NCI-H2171 treated with DMSO at 0.1 percent for 48 hours (cell line): ENCODE measurements at places on chromosomes 7 and 10.

GRCh38 chr7:106354822-106355221 lies 70.0 kb upstream of the NAMPT start:
- no peak for DNase-seq

GRCh38 chr10:74991435-74991834 lies 120.0 kb upstream of the SAMD8 start:
- peak; percentile 34 for DNase-seq

DNA sequence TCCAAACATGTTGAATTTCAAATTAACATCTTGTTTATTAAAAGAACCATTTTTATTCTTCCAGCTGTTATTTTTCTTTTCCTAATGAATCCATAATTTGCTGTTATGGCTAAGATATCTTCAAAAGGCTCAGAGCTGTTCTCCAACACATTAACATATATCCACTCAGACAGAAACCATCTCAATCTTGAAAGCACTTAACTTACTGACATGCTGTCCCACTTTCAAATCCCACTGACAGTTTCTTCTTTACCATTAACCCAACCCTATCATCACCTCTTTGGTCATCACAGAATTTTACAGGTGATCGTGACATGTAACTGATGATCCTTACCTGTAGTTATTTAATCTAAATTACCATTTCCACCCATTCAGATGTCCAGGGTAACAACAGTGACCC lies 75.5 kb upstream of the AFAP1L2 start:
- no peak for DNase-seq

DNA sequence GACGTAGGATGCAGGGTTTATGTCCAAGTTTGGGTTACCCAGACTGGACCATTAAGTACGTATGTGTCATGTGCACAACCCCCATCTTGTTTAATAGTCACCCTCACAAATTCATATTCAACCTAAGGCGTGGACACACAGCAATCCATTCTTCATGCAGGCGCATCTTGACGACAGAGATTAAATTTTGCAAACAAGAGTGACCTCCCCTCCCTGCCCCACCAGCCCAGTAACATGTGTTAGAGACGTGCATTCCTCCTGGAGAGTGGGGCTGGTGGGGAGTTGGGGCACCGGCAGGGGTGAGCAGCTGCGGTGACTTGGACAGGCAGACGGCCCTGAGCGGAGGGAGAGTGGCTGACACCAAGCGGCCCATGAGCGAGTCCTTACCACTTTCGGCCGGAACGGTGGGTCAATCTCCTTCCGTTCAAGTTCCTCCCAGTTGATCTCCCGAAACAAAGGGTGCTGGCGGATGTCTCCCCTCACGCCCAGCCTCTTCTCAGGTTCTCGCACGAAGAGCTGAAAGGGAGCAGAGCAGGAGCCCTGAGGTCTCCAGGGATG lies 149.6 kb downstream of the PRKCQ start:
- DNase-seq = no peak

DNA sequence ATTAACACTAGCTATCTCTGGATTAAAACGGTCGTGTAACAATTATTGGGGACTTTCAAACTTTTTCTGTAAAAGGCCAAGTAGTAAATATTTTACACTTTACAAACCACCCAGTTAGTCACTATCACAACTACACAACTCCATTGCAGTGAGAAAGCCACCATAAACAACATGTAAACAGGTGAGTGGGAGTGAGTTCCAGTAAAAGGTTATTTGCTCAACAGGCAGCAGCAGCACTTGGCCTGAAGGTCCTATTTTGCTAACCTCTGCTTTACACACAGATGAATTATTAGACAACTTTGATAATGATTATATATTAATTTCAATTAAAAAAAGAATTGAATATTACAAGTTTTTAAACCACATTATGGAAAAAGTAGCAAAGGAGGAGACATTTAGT lies 15.8 kb upstream of the AGMO start:
- peak; percentile 40 for DNase-seq

DNA sequence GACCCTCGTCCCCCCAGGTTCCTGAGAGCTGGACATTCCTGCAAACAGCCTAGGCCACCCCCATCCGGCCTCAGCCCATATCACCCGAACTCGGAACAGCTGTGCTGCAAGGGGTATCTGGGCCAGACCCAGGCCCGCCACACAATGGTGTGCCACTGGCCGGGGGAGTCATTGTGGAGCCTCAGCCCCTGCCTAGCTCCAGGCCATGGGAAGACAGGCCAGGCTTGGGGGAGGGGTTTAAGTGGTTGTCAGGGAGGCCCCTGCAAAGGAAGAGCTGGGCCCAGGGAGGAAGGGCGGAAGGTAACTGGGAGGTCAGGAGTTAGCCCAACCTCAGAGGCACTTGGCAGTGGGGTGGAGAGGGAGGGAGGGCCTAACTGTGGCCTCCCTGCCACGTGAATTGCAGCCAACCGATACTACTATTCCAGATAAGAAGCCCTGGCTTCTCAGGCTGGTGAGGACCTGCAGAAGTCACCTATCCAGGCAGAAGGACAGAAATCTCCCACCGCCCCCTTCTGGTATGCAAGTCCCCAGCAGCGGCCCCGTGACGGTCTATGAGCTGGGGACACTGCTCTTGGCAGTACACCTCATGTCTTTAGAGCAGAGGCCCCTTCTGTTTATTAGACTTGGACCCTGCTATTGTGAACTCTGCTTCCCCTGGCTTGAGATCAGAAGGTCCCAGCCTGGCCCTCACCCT lies 26.8 kb downstream of the VSIR start:
- no peak for DNase-seq

- no peak for DNase-seq
These were observed 61.9 kb downstream of the SYPL1 start for GRCh38 chr7:106050002-106050745.

DNA sequence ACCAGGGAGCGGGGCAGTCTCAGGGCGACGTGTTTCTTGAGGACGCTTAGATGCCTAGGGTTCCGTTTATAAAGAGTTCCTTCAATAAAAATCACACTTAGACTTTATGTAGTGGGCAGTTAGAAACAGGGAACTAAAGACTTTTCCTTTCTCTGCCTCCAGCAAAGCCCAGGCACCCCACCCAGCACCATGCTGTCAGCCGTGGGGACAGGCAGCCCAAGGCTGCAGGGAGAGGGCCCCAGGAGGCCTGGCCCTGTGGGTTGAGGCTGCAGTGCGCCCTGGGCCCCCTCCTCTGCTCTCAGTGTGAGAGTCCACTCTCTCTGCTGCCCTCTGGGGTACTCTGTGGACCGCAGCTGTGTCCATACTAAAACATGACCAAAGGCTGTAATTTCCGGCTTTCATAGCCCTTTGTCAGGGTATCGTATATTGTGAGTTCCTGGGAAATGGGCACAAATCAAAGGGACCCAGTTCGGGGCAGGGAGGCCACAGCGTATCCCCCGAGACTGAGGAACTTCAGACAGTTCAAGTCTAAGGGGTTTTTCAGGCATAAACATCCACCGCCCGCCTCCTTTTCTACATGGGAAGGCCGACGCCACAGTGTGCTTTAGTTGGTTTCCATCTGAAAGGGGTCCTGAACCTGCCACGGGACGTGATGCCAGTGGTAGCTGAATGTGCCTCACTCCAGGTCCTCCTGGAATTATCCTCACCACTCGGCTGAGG lies 59.7 kb downstream of the DNAJB6 start:
- DNase-seq = no peak

DNA sequence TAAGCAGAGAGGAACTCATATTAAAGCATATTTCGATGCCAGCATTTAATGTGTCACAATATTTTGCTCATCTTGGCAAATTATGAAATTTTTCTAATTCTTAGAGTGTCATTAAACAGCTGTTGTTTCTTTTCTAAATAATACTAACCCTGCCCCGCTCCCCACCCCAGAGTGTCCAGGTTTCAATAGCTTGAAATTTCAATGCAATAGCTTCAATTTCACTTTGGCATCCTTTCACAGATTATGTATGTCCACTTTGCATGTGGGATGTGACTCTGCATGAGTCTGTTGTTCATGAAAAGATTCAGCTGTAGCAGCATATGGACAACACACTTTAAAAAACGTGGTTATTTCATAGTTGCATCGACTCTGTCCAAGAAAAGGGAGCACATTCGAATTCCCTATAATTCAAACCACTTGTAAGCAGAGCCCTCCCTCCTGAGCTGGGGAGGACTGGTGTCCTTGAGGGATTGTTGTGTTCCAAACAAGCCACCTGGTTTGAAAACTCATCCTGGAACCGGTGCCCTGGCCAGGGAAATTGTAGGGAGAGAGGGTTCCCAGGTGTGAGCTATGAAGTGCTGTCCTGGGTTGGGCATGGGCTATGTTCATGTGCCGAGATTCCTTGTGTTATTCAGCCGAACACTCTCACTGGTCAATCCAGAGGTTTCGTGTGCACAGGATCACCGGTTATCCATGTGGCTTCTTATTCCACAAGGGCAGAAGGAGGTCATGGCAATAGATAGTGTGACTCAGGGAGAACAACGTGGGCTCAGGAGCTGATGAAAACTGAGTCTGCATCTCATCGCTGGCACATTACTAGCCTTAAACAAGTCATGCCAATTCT lies 64.6 kb upstream of the CREB5 start:
- DNase-seq = no peak

DNA sequence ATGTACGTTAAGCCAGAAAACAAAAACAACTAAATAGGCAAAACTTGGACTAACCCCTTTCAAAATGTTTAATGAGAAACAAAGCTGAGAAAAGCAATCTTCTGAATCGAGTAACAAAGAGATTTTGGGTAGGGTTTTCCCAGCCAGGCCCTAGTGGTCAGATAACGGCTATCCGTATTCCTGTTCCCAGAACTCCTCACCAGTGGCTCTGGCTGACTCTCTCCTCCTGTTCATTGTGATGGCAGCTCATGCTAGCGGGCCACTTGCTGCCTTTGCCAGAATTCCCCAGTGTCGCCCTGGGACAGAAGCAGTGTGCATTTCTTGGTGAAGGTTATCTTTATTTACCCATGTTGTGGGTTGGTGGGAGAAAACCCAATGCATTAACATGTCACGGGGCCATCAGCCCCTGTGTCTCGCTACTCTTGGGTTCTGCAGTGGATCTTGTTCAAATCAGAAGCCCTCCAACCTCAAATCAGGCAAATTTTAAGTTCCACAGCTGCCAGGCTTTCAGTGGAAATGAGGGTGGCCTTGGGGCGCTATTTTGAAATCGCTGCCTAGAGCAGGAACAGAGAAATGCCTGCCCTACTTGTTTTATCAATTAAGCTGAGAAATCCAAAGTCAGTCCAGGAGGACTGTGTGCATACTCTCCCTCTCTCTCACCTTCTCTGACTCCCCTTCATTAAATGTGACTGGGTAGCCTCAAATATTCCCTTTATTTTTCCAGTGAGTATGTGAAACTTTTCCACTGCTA lies 164.5 kb upstream of the NPVF start:
- no peak for DNase-seq

GRCh38 chr10:112919721-112920120 lies 30.3 kb upstream of the TCF7L2 start:
- DNase-seq = no peak

DNA sequence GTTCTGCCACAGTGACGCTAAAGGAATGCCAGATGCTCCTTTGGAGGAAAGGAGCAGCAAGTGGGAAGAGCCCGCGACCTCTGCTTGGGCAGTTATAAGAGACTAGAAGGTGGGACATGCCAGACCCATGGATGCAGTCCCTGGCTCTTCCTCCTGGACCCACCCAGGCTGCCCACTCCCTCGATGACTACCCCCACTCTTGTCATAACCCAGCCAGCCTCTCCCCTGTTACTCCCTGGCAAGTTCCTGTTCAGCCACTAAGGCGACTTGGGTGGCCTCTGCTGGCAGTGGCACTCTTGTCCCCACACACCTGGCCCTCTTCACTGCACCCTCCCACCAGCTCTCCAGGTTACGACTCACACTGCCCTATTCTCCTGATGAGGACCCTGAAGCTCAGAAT lies 33.5 kb downstream of the COL13A1 start:
- DNase-seq = no peak

DNA sequence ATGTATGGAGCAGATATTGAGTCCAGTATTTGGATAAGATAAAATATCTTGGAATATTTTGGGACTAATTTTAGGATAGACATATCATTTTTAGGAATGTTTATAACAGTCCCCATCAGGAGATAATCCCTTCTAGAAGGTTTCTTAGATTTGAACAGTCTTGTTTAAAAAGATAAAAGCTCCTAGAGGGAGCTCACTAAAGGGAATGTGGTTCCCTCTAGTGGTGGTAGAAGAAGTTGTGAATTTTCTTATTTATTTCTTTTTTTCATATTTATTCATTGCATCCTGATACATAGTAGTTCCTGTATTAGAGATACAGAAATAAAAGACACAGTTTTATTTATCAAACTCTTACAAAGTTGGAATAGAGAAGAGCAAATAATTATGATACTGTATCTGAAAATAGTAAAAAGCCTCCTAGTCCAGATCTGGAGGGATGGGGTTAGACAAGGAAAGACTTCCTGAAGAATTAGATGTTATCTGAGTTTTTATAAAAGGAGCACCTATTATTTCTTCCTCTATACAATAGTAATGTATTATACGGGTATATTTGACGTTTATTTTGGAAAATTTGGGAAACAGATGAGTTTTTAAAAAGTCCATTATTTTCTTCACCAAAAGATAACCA lies 24.5 kb upstream of the KLF14 start:
- DNase-seq = peak; percentile 72

GRCh38 chr10:121838931-121839330 lies 88.9 kb downstream of the ATE1 start:
- no peak for DNase-seq

DNA sequence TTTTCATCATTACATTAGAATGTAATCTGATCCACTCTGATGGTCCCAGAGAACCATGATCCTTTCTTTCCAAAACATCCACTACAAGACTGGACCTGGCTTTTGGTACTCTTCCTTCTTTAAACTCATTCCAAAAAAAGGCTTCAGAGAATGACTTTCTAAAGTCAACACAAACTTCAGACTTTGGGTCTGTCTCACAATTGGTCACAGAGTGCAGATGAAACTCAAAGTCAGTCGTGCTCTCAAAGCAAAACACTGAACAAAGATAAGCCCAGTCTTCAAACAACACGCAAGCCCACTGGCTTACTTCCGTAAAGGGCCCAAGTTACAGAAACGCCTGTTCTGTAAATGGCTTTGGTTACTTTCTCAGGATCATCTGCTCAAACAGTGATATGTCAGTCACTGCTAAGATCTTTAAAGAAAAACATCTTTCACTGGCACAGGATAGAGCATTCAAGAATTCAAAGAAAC lies 250.9 kb upstream of the MKLN1 start:
- DNase-seq = no peak

GRCh38 chr7:133846203-133846945 lies 280.8 kb upstream of the LRGUK start:
- DNase-seq = no peak

- DNase-seq = no peak
These were observed 2.0 kb upstream of the PLCE1 start for GRCh38 chr10:93991596-93992284.

DNA sequence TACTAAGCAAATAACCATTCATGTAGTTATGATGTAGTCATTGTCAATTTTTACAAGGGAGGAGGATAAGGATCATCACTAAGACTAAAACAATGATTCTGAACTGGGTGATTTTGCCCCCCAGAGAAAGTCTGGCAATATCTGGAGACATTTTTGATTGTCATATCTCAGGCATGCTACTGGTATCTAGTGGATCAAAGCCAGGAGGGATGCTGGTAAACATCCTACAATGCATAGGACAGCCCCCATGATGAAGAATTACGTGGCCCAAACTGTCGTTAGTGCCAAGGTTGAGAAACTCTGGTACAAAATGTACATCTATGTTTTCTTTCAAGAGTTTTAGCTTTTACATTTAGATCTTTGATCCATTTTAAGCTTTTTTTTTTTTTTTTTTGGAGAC lies 57.3 kb downstream of the GBF1 start:
- no peak for DNase-seq

- DNase-seq = peak; percentile 41
These were observed 76.4 kb downstream of the DOCK4 start for GRCh38 chr7:112129655-112130323.
